NCI-H2171 (cell line): ENCODE measurements at places on chromosomes 1 and 21.

GRCh38 chr1:195105281-195105680 is 1503.0 kb downstream of the KCNT2 start:
- no peak for DNase-seq

DNA sequence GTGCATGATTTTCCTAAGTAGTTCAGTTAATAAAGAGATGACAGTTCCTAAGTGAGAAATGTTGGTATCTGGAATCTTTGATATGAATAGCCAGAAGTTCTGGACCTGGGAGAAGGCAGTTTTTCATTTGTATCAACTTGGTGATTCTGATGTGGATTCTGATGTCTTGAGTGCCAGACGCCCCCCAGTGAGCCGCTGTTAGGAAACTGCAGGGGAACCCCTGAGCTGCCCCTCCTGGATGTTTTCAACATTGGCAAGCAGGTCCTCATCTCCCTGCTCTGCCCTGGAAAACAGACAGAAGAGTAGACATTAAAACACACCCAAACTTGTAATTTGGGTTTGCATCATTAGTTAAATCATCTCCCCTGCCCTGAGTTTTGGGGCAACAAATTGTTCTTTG is 7.4 kb downstream of the ETS2 start:
- DNase-seq: no peak

DNA sequence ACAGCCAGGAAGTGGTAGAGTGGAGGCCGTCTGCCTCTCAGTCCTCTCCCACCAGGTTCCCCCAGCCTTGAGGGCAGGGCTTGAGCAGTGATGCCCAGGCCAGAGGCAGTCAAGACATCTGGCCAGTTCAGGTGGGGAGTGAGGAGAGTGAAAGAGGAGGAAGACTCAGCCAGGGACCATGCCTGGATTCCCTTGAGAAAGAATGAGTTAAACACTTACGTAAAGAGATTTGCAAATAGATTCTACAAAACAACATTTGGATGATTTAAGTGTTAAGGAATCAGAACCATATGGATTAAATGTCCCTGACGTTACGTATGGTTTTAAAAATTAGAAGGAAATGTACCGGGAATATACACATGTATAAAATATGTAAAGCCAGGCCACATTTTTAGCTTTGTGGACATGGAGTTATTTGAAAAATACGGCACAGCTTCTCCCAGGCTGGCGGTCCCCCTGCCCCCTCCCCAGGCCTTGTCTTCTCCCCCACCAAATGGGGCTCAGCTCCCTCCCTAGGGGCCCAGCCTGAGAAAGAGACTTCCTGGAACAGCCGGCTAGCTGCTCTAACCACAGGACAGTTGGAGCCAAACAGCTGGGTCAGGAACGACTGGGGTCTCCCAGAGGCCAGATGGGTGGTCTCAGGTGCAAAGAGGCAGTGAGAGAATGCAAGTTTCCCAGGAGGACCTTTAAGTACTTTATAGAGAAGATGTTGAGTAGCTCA is 188.3 kb upstream of the EDN2 start:
- DNase-seq: no peak

GRCh38 chr1:66750577-66750976 is 1.7 kb upstream of the DYNLT5 start:
- DNase-seq: no peak

DNA sequence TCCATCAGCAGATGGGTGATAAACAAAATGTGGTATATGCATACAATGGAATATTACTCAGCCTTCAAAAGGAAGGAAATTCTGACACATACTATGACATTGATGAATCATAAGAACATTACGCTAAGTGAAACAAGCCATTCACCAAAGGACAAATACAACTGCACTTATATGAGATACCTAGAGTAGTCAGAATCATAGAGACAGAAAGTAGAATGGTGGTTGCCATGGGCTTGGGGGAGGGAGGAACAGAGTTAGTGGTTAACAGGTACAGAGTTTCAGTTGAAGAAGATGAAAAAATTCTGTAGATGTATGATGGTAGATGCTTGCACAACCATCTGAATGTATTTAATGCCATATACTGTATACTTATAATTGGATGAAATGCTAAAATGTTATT is 39.1 kb upstream of the KCNK2 start:
- no peak for DNase-seq

DNA sequence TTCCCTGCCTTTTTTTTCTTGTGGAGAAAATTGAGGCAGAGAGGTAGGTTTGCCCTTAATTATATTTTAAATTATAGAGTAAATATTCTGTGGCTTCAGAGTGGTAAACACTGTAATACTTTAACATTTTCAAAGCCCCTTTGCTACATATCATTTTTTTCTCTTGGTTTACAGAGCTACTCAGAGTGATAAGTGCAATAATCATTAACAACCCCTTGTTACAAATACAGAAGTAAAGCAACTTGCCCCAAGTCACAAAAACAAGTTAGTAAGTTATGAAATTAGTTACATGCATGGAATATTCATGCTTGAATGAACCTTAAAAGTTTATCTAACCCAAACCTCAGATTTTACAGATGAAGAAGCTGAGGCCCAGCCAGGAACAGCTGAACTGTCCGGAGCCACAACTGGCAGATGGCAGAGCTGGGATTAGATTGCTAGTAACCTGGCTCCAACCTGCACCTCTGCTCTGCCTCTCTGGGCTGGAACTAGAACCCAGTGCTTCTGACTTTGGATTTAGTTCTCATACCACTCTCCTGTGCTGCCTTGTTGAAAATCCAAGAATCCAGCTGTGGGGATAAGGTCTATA is 48.7 kb downstream of the TNN start:
- no peak for DNase-seq

GRCh38 chr1:189782295-189782694 is 695.4 kb downstream of the BRINP3 start:
- peak; percentile 88 for DNase-seq
